ENCODE measurements at places on chromosomes 6 and 20.

GRCh38 chr6:162055365-162055764, 672.2 kb downstream of the PRKN start:
- no peak for DNase-seq

GRCh38 chr6:2725999-2726567, 24.6 kb downstream of the MYLK4 start:
- DNase-seq: no peak

- DNase-seq: no peak
These were observed 599.4 kb upstream of the CITED2 start for GRCh38 chr6:139973669-139974344.

- peak; percentile 11 for DNase-seq
These were observed 770 bp downstream of the TCF19 start for GRCh38 chr6:31158863-31159855.

DNA sequence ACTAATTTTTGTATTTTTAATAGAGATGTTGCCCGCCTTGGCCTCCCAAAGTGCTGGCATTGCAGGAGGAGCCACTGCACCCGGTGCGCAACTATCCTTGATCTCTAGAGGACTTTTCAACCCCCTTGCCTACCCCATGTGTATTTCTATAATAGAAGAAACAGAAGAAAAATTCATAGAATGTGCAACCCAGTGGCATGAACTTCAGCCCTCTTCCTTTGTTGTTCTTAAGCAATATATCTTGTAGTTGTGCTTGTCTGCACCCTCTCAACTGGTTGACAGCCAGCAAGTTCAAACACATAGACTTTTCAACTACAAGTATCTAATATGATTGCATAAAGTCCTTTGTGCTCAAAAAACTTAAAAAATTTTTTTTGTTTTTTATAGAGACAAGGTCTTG, 72.3 kb upstream of the NCOA3 start:
- no peak for DNase-seq

DNA sequence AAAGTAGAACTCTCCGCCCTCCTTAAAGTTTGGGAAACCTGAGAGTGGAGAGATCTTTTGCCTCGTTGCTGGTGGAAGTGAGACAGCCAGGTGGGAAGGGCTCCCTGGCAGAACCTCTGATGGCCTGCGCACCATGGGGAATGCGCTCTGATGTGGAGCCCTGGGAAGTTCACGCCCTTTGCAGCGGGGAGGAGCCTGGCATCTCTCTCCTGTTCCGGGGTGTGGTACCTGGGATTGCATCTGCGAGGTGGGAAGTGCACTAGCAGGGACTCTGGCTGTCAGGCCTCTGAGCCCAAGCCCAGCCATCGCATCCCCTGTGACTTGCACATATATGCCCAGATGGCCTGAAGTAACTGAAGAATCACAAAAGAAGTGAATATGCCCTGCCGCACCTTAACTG, 159.8 kb downstream of the AKAP7 start:
- DNase-seq: no peak

- DNase-seq: no peak
These were observed 170.6 kb downstream of the PHACTR1 start for GRCh38 chr6:12886961-12887775.

DNA sequence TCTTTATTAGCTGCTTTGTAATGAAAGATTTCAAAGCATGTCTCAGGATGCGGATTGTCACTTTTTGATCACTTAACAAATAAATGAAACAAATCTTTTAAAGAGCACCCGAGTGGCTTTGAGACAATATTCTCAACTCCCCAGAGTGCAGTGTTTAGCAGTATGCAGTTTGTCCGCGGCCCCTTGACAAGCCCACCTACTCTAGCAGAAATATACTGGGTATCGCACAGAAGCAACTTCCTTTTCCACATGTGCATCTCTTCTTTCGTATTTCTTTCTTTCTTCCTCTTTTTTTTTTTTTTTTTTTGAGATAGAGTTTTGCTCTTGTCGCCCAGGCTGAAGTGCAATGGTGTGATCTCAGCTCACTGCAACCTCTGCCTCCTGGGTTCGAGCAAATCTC, 84.5 kb upstream of the FAM184A start:
- no peak for DNase-seq

DNA sequence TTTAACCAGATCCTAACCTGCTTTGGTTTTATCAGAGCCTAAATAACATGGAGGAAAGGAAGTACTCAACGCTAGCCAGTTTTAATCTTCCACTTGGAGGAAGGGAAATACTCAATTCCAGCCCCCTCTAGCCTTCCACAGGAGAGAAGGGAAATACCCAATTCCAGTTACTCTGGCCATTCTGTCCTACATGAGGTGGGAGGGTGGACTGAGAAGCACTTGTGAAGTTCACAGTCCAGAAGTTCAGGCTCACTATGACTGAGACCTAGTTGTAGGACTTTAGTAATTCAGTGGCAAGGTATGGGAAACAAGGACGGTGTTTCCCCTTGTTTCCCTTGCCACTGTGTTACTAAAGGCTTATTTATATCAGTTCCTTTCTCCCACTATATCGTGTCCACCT, 672.0 kb downstream of the RFPL4B start:
- no peak for DNase-seq

GRCh38 chr6:95581073-95581472, 3.7 kb downstream of the MANEA start:
- DNase-seq: no peak

DNA sequence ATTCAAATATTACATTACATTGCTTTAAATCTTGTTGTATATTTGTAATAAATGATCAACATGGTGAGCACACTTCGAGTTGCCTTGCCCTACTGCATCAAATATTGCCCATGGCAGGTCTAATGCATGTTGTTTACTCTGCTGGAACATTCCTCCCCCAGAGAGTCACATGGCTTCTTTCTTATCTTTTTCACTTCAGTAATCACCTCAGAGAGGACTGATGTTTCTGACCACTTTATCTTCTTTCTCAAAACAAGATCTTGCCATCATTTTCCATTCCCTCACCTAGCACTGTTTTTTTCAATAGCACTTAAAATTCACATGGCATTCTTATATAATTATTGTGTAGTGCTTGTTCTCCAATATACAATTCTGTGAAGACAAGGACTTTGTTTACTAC, 243.5 kb upstream of the THEMIS start:
- DNase-seq: no peak

DNA sequence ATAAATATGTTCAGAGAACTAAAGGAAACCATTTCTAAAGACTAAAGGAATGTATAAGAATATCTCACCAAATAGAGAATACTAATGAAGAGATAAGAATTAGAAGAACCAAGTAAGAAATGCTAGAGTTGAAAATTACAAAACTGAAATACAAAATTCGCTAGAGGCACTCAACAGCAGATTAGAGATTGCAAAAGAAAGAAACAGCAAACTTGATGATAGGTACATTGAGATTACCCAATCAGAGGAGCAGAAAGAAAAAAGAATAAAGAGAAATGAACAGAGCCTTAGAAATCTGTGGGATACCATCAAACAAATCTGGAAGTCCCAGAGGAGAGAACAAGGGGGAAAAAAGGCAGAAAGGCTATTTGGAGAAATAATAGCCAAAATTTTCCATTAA, 6.3 kb upstream of the PDCD2 start:
- no peak for DNase-seq

GRCh38 chr20:47581090-47581489, 79.4 kb downstream of the NCOA3 start:
- no peak for DNase-seq

DNA sequence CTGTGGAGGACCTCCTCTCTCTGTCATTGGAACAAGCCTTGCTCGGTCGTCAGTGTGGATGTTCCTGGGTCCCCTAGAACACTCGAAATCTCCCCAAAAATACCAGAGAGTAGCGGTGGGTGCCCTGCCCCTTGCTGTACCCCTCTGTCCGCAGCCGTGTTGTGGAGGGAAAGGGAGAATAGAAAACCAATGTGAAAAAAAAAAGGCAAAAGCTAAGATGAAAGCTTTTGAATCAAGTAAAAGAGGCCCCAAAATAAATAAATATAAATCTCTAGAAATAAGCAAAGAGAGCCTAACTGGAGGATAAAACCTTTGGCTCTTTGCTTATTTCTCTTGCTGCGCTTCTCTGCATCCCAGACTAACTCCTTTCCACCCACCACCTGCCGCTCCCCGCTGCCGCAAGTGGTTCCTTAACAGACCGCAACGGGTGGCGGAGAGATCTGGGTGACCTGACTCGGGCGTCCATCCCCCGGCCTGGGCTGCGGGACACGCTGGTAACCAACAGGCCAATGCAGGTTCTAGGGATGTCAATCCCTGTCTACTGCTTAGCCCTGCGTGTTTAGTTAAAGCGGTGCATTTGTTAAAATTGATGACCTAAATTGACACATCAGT, 110.0 kb downstream of the GPX5 start:
- DNase-seq: no peak

DNA sequence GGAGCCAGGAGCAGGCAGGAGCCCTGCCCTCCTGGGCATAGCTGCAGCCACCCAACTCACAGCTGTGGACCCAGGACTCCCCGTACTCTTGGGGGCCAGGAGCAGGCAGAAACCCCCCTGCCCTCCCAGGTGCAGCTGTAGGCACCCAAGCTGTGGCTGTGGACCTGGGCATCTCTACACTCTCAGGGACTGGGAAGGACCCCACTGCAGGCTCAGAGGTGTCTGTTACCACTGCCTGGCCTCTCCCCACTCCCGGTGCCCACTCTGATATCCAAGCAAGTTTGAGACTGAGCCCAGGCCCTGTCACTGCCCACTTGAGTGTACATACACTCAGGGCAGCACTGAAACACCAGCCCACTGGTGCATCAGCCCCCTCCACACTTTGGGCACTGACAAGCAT, 193.5 kb upstream of the MANEA start:
- no peak for DNase-seq

DNA sequence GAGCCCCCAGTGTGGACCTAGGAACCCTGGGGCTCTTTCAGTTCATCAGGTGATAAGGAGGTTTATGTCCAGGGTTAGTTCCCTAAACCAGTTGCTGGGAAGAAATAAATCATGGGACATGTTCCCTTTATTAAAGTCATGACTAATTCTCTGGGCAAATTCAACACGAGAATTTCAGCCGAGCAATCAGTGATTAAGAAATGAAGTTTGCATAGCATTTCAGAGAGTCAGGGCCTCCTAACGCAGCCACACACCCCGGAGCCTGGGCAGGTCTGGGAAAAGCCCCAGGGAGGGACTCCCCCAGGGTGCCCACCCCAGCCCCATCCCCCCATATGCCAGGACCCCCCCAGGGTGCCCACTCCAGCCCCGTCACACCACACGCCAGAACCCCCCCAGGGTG, 20.1 kb downstream of the SLCO4A1 start:
- DNase-seq: no peak

GRCh38 chr6:163616452-163616851, 201.9 kb downstream of the QKI start:
- DNase-seq: no peak

DNA sequence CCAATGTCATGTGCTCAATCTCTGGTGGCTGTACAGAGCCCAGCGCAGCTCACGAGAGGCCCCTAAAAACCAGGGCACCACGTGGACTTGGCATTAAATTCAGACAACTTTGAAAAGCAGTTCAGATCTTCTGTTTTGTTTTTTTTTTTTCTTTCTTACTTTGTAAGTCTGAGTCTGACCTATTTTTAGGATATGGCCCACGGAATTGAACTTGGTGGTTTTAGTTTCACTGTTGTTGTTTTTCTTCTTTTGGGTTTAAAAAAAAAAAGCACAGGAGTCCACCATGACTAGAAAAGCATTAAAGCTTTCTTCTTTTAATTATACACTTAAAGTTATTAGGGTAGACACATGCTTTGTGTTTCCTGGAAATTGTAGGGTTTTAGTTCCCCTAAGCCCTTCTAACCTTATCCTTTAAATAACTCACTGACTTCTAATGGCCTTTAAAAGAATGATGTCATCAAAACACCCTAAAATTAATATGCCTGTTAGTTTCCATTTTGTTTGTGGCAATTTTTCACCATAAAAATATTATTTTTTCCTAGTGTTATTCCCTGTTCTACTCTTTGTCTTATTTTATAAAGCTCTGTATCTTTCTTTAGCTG, 48.5 kb upstream of the CCN2 start:
- no peak for DNase-seq

DNA sequence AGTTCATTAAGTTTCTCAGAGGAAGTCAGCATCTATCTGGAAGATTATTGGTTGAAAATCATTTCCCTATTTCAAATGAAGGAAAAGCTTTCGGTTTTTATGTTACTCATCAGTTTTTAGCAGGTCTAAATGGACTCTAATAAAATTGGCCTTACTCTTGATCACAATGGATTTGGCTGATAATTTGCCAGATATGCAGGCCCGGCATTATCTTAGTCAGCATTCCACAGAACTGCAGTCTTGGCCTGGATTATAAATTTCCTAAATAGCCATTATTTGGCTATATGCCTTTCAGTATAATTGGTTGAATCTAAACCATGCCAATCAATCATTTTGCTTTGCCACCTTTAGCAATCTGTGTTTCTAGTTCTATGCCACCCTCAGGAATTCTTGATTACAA, 91.7 kb upstream of the KCNQ5 start:
- no peak for DNase-seq

DNA sequence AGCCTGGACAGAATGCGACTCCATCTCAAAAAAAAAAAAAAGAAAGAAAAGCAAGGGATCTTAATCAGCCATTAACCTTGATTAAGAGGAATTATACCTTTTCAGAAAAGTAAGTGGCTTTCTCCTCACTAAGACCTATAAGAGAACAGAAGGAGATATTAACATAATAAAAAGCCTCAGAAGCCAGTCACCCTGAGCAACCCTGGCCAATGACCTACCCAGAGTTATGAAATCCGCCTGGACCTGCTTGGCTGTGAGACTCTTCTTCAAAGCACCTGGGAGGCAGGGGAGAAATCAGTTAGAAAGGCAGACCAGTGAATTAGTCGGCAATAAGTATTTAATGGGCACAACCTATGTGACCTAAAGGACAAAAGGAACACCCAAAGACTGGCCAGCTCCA, 32.7 kb upstream of the C20orf203 start:
- DNase-seq: no peak

- DNase-seq: no peak
These were observed 313.0 kb upstream of the CDYL start for GRCh38 chr6:4463236-4463635.
